ENCODE measurements at places on chromosomes 6 and 20.

GRCh38 chr6:71238351-71238750 is 50.3 kb upstream of the OGFRL1 start:
- no peak for DNase-seq

GRCh38 chr6:96015518-96016333 is at the start of gene FUT9:
TSS of gene FUT9 (plus strand) at chr6:96015974. CDS start at chr6:96203156, 187,182 bp downstream.
- no peak for DNase-seq

DNA sequence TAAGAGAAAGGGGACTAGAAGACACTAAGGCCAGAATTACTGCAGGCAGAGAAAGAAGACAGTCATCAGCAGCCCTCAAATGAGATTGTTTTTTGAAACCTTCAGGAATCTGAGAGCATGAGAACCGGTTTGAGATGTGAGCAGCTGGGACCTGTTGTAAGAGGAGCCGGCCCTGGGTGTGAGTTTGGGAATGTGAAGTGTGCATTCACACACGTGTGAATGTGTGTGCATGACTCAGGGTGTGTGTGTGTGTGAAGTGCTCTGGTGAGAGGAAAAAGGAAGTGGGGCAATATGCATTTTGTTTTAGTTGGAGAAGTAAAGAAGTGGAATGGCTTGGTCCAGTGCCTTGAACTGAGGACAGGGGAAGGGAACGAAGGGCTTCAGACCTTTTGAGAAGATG is 4.3 kb downstream of the SCUBE3 start:
- no peak for DNase-seq

- DNase-seq, result no peak
These were observed 104.2 kb downstream of the SYCP2 start for GRCh38 chr20:59829054-59829785.

GRCh38 chr6:77143659-77144447 is 319.4 kb downstream of the HTR1B start:
- DNase-seq, result no peak

DNA sequence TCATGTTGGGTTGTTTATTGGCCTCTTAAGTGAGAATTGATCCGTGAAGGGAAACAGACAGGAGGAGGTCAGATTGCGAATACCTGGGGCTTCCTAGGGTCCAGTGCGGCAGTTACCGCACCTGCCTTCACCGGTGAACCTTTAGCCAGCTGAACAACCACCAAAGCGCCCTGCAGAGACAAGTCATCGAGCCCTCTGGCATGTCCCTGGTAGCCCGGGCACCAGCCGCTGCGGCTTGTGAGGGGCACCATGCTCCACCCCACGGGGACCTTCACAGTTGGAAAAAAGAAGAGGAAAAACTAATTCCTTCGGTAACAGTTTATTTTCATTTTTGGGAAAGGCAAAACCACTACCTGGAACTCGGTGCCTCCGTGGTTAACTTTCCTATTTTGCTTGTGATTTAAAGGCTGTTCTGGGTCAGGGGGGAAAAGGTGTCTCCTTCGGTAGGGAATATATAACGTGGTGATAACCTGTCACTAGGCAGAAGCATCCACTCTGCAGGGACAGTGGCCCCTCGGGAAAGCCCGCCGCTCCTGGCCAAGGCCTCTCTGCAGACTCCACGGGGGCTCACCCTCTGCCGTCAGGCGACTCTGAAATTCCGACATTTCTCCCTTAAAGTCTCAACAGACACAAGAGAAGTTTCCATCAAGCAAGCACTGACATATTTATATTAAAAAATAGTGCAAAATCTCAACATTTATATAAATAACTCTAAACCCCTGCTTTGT is 30.7 kb upstream of the ZBP1 start:
- DNase-seq, result no peak

DNA sequence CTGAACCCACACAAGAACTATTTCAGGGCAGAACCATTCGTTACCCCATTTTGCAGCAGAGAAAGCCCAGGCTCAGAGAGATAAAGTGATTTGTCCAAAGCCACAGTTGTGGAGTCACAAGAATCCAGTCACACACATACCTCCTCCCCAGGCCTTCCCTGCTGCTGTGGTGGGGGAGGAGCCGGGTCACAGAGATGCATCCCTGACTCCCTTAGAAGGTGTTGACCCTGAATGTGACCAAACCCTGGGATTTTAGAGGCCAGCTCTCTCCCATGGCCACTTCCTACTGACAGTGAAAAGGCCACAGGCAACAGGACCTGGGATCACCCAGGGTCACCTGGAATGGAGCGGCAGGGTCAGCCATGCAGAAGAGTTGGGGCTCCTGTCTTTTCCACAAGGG is 48.6 kb downstream of the CHMP4B start:
- DNase-seq, result no peak

GRCh38 chr6:313087-313486 is 20.8 kb downstream of the DUSP22 start:
- no peak for DNase-seq

GRCh38 chr6:114187563-114187962 is 155.3 kb downstream of the HS3ST5 start:
- no peak for DNase-seq

- DNase-seq, result no peak
These were observed 127.5 kb downstream of the CEP57L1 start for GRCh38 chr6:109222848-109223247.

DNA sequence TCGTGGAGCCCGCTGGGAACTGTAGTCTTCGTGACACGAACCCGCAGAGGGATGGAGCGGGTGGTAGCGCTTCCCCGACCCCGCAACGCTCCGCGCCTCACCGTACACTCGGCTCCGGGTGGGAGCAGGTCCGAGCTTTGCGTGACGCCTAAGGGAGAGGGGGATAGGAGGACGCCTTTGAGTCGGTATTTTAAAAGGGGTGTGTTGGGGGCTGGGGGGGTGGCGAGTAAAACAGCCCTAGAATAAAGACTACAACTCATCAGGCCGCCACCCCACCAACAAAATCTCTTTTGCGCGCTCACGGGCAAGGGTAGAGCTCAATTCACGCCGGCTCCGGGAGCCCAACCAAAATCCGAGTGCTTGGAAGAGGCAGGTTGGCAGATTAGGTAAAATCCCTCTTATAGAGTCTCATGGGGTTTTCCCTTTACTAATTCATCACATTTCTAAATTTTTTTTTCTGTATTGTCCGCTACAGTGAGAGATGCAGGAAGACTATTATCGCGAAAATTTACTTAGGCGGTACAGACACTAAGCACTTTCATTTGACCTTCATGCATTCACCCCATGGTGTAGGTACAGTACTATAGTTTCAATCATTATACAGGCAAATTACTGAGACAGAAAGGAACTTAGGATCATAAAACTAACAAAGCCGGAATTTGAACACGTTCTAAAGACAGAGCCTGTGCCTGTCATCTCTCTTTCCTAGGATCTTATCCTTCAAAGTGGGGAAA is 706 bp upstream of the SNX14 start:
- peak; percentile 52 for DNase-seq

GRCh38 chr20:61299618-61300017 is 47.6 kb downstream of the CDH4 start:
- no peak for DNase-seq
